ENCODE measurements at places on chromosomes 1 and 21.
A peak's percentile ranks its signal among the peaks of the same experiment; 100 is the strongest.

DNA sequence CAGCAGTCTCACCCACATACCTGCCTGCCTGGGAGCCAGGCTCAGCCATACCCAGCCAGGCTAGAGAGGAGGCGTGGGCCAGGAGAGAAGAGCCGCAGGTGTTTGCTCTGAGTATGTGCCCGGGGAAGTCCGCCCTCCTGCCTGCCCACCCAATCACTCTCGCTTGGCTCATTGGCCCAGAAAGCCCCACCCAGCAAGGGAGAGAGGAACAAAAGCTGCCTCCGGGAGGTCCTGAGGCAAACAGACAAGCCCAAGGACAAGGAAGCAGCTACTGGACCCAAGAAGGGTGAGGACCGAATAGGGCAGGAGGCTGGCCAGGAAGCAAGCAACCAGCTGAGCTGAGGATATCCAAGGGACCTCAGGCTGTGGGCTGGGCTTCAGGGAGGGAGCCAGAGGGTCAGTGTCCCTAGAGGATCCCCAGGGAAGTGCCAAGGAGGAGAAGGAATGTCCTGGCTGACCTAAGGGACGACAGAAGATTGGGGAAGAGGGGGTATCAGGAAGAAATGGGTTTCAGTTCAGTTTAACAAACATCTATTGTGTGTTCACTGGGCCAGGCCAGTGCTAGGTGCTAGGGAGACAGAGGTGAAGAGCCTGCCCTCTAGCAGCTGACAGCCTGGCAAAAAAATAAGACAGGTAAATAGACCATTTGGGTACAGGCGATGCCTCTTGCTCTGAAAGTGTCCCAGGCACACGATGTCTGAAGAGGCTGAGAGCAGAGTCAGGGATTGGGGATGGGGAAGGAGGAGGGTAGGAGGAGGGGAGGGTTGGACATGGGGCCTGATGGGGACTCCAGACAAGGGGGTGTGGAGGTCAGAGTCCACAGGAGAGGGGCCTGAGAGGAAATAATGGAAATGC, at the start of gene GJB4:
Gene GJB4 (plus strand): TSS at position 238 of the 855 bp plus-strand sequence. CDS start 1,515 bp downstream, outside the sequence.
- no peak for DNase-seq

DNA sequence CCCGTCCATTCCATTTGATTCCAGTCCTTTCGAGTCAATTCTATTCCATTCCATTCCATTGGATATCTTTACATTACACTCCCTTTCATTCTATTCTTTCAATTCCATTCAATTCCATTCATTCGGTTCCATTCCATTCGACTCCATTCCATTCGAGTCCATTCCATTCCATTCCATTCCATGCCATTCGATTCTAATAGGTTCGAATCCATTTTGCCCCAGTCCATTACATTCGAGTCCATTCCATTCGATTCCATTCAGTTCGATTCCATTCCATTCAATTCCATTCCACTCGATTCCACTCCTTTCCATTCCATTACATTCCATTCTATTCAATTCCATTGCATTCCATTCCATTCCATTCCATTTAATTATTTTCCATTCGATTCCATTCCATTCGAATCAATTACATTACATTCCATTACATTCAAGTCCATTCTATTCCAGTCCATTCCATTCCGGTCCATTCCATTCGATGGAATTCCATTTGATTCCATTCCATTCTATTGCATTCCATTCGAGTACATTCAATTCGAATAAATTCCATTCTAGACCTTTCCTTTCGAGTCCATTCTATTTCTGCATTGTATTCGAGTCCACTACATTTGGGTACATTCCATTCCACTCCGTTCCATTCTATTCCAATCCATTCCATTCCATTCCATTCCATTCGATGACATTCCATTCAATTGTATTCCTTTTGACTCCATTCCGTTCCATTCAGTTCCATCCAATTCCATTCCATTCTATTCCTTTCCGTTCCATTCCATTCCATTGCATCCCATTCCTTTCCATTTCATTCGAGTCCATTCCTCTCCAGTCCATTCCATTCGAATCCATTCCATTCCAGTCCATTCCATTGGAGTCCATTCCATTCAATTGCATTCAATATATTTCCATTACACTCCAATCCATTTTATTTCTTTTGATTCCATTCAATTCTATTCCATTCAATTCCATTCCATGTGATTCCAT, 2604.8 kb upstream of the TPTE start:
- no peak for DNase-seq

- no peak for DNase-seq
Measured at GRCh38 chr1:181659321-181659957, 176.1 kb downstream of the CACNA1E start.

DNA sequence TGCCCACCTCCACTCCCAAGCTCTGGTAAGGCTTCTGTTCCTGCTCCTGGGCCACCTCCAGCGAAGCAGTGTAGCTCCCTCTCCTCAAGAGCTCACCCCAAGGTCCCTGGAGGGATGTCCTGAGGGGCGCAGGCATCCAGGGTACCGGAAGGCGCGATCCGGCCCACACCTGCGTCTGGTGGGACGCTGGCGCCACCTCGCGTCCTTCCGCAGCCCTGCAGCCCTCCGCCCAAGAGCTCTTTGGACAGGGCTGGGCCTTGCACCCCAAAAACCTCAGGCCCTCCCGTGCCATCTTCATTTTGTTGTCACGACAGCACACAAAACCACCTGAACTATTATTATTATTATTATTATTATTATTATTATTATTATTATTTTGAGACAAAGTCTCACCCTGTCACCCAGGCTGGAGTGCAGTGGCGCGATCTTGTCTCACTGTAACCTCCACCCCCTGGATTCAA, 49.2 kb upstream of the PAX7 start:
- DNase-seq: no peak

GRCh38 chr1:45493116-45493697, 2.2 kb upstream of the TESK2 start:
- peak; percentile 60 for DNase-seq

GRCh38 chr1:204812842-204813241, 57.8 kb upstream of the NFASC start:
- DNase-seq: no peak

DNA sequence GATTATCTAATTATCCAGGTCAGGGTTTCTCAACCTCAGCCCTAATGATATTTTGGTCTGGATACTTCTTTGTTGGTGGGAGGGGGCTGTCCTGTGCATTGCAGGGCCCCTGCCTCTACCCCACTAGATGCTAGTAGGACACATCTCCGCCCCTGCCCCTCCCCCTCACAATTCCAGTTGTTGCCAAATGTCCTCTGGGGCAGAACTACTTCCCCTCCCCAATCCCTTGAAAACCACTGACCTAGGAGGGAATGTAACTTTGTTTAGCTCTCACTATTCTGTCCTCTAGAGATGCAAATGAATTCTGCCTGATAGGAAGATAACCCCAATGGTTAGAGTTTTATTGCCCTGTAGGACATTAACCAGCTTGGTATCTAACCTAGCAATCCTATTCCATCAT, 8.1 kb downstream of the CACNA1S start:
- no peak for DNase-seq

DNA sequence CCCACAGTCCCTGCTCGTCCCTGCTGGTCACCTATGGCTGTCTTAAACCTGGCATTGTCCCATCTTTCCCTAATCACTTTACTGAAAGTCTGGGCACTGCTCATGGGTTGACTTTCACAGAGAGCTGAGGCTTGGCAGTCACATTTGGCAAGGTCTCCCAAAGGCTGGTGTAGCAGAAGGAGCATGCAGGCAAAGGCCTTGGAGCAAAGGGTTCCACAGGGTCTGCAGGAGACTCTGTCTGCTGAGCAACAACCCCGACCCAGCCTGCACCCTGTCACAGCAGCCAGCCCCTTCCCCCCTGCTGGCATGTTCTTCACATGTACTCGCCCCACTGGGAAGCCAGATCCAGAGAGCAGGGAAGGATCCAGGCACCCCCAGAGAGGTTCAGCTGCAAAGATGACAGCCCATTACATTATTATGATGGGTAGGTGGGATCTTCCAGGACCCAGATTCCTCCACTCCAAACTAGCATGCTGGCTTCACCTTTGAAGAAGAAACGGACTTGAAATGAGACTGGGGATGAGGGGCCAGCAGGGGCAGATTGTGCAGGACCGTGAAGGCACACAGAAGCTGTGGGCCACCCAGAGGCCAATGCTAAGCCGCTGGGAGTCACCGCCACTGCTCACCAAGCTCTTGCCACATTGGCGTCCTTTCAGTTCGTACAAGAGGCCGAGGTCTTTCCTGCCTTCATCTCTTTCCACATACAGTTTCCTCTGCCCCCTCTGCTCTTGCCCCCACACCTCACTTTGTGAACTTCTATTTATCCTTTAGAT, 14.2 kb upstream of the TMEM125 start:
- no peak for DNase-seq

- DNase-seq: peak; percentile 85
Measured at GRCh38 chr1:184210031-184210430, 158.5 kb downstream of the TSEN15 start.

DNA sequence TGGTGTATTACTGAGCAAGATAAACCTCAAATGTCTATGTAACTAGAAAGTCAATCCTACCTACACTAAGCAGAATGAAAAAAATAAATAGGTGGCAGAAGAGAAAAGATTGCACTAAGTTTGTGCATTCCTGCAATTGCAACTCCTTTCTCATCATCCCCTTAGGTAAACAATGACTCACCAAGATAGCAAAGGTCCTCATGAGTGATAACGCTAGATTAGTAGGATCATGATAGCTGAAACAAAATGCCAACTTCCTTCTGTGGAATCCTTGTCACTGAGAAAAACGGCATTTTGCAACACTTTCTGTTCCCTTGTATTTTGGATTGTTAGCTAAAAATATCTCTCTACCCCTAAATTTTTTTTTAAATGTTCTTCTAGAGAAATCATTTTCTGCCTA, 20.0 kb upstream of the FCER1A start:
- DNase-seq: no peak

DNA sequence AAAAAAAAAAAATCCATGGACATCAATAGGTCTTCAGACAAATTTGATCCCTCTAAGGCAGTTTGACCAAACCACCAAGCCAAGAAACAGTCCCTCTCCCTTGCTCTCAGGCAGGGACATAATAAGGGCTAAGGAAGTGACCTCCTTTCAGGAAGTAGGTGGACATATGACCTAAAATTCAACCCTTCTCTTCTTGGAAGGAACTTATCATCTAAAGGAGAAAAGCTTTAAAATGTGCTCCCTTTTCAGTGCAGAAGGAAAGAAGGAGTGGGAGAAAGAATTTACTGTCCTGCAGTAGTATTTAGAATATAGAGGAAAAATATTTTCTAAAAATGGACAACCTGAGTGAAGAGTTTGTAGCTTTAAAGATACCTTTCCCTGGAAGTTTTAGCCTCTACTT, 118.1 kb downstream of the DTL start:
- no peak for DNase-seq

GRCh38 chr1:172719066-172719627, 60.2 kb downstream of the FASLG start:
- peak; percentile 12 for DNase-seq

GRCh38 chr1:232594768-232595698, 34.9 kb downstream of the SIPA1L2 start:
- no peak for DNase-seq

DNA sequence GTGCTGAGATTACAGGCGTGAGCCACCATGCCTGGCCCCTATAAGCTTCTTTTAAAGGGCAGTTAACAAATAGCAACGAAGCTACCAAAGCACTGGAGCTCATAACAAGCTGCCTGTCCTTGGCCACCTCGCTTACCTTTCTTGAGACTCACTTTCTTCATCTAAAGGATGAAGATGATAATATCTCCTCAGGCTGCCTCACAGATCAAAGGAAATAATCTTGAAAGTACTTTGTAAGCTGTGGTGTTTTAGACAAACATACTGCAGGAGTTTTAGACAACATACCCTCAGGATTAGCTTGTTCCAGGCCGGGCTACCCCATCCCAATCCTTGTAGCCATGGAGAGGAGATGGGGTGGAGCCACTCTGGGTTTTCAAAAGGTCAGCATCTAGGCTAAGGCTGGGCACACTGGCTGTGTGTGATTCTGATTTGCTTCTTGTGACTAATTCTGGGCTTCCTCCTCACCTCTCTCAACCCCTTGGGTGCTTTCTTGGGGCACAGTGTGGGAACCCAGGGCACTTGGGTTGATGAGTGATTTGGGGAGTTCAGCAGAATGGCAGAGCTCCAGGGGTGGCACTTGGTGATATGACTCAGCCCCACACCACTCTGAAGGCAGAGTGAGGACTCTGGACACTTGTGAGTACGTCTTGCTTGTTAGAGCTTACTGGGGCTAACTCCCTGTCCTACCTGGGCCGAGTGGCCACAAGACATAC, 5.2 kb downstream of the GPR25 start:
- no peak for DNase-seq

- DNase-seq: peak; percentile 10
Measured at GRCh38 chr1:199855580-199855979, 171.9 kb upstream of the NR5A2 start.

- DNase-seq: no peak
Measured at GRCh38 chr1:213622365-213623063, 365.3 kb upstream of the PROX1 start.

DNA sequence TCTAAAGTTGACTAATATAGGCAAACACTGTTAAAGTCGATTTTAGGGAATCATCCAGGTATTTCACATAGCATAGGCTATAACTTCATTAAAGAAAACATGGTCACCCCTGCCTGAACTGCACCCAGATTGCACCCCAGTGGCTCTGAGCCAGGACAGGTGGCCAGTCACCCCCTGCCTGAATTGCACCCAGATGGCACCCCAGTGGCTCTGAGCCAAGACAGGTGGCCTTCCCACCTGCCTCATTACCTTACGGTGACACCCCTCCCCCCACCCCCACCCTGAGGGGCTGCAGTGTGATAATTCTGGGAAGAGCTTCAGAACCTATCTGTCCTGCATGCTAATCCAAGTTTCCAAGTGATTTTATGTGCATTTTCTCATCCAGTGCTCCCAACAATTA, 78.9 kb downstream of the DSCAM start:
- no peak for DNase-seq

DNA sequence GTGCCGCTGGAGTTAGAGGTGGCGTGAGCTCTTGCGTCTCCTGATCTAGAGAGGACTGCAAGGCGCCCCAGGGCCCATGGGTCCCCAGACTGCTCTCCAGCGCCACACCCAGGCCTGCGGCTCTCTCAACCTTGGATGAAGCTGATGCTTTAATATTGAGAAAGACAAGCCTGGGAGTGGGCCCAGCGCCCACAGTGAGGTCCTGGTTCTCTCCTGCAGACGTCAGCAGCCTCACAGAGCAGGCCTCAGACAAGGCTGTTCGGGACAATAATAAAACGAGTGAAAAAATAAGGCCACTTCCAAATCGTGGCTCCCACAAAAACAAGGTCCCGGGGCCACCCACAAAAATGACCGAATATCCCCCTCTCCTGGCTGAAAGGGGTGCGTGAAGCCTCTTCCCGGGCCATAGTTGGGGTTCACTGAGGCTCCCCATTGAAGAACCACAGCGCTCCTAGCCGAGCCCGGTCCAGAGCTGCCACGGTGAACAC, 6.0 kb upstream of the DNMT3L start:
- DNase-seq: peak; percentile 42

- peak; percentile 96 for DNase-seq
Measured at GRCh38 chr1:209704584-209704983, at the start of gene HSD11B1. TSS of gene HSD11B1 (plus strand) at chr1:209704846. CDS start at chr1:209704943, 97 bp downstream.

GRCh38 chr1:76939050-76939816, 72.0 kb downstream of the ST6GALNAC5 start:
- DNase-seq: peak; percentile 66

DNA sequence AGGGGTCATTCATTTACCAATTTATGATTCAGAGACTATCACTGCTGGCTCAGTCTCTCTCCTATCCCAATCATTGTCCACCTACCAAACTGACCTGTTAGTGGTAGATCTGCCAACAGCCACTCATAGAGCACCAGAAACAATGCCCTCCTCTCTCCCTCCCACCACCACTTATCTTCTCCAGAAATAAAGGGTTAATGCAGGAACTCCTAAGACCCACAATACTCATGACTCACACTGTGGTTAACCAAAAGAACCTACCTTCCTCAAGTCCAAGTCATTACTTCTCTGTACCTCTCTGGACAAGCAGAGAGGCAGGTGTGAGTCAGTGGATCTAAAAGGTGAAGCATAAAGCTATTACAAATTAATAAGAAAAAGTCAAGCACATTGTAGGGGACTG, 40.9 kb upstream of the CAMK1G start:
- DNase-seq: no peak
